ENCODE measurements at places on chromosomes 3 and 15. TPM values are rescaled to one million over a fixed set of nuclear protein-coding genes. Genes with fewer than 3 reads are reported as not detected.

The CCDC191 gene
- total RNA-seq, result 2.6 TPM

- no peak for DNase-seq
These were observed 462.1 kb upstream of the CDIN1 start for GRCh38 chr15:36117296-36117787.

- DNase-seq, result no peak
These were observed 56.8 kb upstream of the NANOGP8 start for GRCh38 chr15:35141743-35142471.

The A4GNT gene
- total RNA-seq, result not detected

GRCh38 chr15:88711806-88712205 lies 73.0 kb downstream of the ISG20 start:
- no peak for DNase-seq

DNA sequence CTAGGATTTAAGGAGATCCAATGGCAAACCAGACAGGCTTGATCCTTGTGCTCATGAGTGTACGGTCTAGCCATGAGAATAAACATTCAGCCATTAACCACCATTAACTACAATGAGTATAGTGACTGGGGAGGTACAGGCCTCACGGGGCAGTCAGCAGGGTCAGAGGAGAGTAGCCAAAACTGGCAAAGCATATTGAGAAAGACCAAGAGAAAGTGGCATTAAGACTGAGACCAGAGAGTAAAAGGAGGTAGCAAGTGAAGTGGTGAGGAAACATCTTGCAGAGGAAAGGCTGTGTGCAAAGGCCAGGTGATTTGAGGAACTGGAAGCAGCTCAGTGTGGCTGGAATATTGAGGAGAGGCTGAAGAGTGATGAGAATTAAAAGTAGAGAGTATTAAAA lies 407.2 kb upstream of the LMCD1 start:
- DNase-seq, result no peak

- DNase-seq, result no peak
These were observed 8.3 kb downstream of the PLD1 start for GRCh38 chr3:171801738-171802589.

DNA sequence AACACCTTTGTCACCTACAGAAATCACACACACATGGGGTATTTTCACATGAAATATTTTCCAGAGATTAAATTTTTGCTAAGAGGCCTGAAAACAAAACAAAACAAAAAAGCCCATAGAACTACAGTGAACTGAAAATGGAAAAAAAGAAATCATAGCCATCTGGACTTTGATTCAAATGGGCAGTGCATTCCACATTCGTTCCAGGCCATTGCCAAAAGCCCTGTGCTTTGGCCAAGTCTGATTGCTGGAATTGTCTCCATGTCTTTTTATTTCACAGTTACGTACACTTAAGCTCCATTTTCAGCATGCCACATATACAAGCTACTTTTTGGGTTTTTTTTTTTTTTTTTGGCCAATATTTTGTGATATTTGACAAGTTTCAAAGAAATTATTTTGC lies 47.1 kb downstream of the TFG start:
- no peak for DNase-seq

GRCh38 chr3:178275311-178275710 lies 260.9 kb upstream of the KCNMB2 start:
- no peak for DNase-seq

- no peak for DNase-seq
These were observed 124.7 kb upstream of the RAD18 start for GRCh38 chr3:9087831-9088413.

DNA sequence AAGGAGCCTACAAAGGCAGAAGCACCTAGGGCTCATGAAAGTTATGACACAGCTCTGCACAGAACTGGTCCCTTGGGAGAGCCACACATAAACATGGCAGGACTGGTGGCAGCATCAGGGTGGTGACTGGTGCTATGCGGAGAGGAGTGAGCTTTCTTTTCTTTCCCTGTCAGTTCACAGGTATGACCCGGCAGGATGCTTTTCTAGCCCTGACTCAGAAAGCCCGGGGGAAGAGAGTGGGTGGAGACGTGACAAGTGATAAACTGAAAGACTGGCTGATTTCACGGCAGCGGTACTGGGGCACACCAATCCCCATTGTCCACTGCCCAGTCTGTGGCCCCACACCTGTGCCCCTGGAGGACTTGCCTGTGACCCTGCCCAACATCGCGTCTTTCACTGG lies 103.0 kb downstream of the LARS2 start:
- DNase-seq, result no peak

The ARHGEF26 gene
- 6.8 TPM for total RNA-seq

- no peak for DNase-seq
These were observed 650.8 kb upstream of the ADAMTS9 start for GRCh38 chr3:65338571-65338970.

DNA sequence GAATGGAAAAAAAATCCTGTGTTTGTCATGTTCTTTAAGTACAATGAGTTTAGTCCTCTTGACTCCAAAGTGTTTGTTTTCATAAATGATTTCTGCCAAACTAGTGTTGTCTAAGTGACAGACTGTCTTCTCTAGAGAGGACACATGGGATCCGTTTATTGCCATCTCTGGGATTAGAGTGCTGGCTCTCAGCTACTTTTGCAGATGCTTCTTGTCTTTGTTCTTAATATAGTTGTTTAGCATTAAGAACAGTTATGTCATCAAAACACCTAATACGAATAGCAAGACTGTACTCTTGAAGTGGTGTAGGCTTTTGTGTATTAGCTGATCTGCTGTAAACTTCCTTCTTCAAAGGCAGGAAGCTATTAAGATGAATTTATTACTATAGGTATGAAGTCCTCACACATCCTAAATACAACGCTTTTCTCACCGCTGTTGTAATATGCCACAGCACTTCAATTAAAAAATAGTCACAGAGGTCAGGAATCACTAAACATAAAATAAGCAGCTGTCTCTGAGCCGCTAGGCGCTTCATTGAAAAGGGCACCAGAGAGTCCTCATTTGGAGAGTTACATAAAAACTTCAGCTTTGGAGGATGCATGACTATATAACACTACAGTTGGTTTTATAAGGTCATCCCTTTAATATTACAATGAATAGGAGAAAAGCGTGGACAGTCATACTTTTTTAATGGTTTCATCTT lies 128.3 kb upstream of the ZNF385D start:
- DNase-seq, result no peak

GRCh38 chr3:32880225-32880624 lies 62.4 kb downstream of the TRIM71 start:
- no peak for DNase-seq

GRCh38 chr3:167723025-167723512 lies 11.6 kb downstream of the PDCD10 start:
- DNase-seq, result no peak

DNA sequence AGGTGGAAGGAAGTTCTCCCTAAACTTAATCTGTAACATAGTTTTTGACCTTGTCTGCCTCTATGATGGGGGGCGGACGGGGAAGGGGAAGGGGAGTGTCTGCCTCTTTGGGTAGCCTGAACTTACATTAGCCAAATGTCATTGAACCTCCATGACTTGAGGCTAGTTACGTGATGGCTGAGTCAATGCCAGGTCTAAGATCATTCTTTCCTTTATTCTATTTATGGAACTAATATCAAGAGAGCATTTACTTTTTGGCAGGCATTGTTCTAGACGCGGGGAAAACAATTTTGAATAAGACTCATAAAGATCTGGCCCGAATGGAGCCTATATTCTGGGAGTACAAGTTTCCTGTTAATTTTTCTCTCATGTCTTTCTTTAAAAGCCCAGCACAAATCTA lies 340.7 kb upstream of the C2CD4B start:
- DNase-seq, result no peak

The KCNAB1 gene
- 6.6 TPM for total RNA-seq

DNA sequence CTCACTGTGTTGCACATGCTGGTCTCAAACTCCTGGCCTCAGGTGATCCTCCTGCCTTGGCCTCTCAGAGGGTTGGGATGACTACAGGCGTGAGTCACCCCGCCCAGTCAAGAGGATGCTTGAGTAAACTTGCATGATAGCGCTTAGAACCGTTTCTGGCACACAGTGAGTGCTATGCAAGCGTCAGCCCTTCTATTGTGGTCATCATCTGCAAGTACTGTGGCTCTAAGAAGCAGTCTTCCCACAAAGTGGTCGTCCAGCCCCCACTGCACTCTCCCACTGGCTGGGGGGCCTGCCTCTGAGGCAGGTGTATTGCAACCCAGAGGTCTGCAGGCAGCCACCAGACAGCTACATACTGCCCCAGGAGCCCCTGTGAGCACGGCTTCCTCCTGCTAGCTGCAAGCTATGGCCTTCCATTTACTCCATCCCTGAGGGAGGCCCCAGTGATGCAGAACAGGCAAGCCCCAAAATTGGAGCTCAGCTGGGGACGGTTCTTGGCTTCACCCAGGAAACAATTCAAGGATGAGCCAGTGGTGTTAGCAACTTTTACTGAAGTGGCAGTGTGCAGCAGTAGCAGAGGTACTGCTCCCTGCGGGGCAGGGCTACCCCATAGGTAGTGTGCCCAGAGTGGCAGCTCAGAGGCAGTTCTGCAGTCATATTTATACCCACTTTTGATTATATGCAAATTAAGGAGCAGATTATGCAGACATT lies 95.4 kb downstream of the LSM3 start:
- DNase-seq, result no peak

The FOXB1 gene
- total RNA-seq, result not detected

DNA sequence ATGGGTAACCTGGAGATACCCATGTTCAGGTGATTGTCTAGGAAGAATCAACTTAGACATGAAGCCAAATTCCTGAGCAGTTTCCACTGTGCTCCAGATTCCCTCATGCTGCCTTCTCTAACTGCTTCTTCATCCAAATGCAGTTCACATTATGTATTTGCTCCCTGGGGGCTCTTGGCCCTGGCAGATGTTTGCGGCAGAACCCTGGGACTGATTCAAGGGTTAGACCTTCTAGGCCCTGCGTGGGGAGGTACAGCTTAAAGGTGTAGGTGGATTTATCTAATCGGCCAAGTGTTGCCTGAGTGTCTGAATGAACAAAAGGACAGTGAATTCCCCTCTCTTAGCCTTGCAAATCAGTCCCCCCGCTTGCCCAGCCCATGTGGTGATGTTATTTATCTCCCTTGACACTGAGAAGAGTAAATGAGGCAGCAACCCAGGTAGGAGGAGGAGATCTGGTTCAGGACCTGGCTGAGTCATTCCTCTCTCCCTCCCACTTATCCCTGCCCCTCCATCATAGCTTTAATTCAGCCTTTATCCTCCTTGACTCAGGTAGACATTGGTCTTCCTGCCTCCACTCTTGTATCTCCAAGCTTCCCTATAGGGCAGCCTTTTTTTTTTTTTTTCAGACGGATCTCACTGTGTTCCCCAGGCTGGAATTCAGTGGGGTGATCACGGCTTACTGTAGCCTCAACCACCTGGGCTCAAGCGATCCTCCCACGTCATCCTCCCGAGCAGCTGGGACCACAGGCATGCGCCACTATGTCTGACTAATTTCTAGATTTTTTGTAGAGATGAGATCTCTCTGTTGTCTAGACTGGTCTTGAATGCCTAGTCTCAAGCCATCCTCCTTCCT lies 54.8 kb downstream of the MAGEF1 start:
- DNase-seq, result no peak

DNA sequence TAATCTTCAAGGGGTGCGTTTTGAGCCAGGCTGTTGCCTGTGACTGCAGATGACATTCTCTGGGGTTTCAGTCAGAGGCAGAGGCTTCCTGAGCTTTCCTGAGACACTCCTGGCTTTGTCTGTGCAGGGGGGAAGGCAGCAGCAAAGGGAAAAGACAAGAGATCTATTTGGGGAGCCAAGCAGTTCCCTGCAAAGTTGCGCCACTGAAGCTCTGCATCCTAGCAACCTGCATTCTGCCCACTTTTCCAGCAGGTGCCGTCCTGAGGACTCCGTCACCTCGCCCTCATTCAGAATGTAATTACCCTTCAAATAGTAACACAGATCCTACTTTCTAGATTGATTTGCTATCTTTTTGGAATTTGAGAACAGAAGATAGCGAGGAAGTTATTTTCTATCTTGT lies 1.9 kb upstream of the TMEM158 start:
- DNase-seq, result no peak

The CCR9 gene
- total RNA-seq, result not detected

GRCh38 chr3:196604548-196604947 lies 34.9 kb upstream of the NRROS start:
- no peak for DNase-seq

- DNase-seq, result no peak
These were observed 58.7 kb upstream of the TBC1D5 start for GRCh38 chr3:17801131-17801530.
